CD4-positive, alpha-beta T cell treated with Interleukin-12 subunit alpha and Interleukin-12 subunit beta, for 1 hour (primary cell): ENCODE measurements at places on chromosomes 11 and 22.
A peak's percentile ranks its signal among the peaks of the same experiment; 100 is the strongest.

- DNase-seq = no peak
Measured at GRCh38 chr22:42074846-42075676, 1.0 kb downstream of the PHETA2 start.

- DNase-seq = no peak
Measured at GRCh38 chr11:27058456-27058855, 17.8 kb downstream of the BBOX1 start.

GRCh38 chr11:75524665-75525432, 892 bp downstream of the GDPD5 start:
- peak; percentile 37 for DNase-seq

DNA sequence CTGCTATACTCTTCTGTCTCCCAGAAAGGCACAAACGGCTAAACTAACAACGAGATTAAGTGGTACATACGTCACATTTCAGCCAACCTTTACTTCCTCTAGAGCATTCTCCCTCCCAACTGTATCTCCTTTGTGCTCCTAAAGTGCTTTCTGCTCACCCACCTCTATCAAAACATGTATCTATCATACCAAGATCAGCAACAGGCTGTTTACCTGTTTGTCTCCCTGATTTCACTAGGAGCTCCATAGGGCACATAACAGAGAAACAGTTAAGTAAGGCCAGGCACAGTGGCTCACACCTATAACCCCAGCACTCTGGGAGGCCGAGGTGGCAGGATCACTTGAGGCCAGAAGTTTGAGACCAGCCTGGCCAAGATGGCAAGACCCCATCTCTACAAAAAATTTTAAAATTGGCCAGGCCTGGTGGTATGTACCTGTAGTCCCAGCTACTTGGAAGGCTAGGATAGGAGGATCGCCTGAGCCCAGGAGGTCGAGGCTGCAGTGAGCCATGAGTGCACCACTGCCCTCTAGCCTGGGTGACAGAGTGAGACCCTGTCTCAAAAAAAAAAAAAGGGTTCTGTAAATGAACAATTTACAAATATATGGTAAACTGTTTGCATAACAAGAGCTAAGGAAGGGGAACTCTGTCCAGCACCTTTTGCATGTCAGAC, 2.8 kb downstream of the NDUFC2 start:
- DNase-seq = no peak

DNA sequence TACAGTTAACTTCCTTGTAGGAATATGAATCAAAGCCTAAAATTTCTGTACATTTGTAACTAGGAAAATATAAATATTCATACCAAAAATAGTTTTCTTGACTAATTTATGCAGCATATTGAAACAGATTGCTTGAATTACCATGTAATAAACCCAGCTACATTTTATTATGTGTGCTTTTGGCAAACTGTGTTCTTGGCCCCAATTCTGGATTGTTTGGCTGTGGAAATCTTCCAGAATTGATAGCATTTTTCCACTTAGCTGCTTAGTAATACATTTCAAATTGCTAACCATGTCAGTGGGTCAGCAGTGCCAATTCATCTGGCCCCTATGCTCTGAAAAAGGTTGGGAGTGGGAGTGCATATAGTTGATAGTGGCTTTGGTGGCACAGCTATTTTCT, 32.3 kb downstream of the PDHX start:
- DNase-seq = no peak

DNA sequence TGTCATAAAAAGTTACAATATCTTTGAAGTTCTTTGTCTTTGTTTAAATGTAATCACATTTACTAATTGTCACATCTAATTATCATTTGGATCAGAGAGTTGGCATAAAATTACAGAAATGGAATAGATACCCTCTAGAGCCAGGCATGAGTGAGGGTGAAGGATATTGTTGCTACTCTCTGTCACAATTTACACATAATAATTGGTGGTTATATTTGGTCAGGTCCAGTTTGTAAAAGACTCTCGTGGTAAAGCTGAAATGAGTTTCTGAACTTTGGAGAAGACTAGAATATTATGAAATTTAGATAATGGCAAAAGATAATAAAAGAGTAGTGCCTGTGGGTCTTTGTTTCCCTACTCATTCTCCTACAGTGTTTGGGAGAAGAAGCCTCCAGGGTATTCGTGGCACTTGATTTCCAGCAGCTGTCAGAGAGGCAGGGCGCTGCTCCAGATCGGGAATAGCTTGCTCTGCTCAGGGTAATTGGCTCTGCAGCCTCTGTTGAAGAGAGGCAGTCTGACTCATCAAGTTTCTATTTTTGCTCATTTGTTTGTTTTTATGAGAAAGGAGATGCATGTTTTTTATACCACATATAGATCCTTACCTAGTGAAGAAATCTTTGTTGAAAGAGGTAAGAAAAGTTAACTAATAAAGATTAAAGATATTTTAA, 349.9 kb downstream of the CNTN5 start:
- no peak for DNase-seq

DNA sequence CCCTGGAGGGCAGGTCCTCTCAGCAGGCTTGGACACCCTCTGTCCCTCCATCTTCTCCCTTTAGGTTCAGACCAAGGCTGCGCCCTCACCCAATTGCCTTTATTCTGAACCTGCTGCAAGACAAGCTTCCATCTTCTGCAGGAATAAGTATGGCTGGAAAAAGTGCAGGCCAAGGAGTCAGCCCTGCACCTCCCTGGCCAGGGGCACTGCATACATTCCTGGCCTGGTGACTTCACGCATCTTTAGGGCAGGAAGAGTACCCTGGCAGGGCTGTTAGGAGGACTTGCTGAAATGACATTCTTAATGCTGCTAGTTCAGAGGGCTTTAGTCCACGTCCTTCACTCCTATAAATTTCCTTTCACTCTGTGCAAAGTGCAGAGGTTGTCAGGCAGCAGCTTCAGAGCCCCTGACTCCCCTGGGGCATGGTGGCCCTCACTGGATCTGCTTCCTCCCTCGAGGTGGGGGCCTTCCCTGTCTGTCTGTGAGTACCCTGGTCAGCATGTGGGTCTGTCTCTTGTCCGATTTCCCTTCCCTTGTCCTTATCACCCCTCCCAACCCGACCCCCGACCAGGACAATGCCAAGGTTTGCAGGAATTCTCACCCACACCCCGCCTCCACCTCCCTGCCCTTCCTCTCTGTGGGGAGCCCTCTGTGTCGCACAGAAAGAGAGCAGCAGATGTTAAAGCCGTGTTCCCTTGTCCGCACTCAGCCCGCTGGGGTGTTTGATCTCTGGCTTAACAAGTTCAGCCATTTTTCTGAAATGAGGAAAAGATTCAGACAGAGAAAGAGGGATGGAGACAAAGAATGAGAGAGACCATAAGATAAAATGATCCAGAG, 124.5 kb upstream of the SYT13 start:
- no peak for DNase-seq

DNA sequence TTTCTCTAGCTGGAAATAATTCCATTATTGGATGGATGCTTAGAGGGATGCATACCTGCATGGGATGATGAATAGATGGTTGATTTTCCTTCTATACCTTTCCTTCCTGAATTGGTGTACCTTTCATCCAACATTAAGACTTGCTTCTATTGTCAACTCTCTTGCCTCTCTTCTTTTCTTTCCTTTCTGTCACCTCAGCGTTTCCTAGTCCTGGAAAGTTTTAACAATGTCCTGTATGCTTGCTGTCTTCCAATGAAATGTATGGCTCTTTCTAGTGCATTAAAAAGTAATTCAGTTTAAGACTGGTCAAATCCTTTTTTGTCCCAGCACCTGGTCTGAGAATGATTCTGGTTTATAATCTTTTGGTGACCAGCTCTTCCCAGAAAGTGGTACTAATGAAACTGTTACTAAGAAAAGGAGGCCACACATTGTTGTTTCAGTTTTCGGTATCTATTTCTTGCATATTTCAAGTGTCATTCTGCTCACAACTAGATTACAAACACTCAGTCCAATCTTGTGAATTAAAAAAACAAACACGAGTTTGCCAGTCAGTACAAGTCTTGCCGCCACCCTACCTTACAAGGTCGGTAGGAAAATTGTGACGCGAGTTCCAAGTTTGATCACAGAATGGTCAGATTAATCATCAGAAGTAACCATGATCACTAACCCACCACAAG, 8.0 kb downstream of the POU2AF1 start:
- DNase-seq = no peak

DNA sequence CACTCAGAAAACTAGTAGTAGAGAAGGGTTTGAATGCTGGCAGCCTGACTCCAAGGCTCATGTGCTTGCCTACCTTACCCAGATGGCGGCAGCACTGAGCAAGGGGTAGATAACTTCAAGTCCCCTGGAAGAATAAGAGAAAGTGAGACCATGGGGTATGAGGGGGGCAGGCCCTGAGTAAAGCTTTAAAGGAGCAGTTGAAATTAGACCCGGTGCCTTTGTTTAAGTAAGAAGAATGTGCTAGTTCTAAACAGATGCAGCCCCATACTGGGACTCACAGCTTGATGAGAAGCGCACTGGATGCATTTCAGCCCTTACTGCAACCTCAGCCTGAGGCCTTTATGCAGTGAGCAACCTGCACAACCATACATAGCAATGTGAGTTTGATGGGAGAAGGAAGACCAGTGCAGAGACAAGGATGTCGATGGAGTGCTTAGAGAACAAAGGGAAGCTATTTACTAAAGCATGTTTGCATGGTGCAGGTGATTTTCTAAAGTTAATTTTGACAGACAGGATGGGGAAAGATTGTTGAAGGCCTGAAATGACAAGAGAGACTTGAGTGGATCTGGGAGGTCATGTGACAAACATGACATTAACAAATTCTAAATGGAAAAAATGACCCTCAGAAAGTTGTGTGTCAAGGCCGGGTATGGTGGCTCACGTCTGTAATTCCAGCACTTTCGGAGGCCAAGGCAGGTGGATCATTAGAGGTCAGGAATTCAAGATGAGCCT, 27.1 kb upstream of the TMA7B start:
- peak; percentile 68 for DNase-seq

DNA sequence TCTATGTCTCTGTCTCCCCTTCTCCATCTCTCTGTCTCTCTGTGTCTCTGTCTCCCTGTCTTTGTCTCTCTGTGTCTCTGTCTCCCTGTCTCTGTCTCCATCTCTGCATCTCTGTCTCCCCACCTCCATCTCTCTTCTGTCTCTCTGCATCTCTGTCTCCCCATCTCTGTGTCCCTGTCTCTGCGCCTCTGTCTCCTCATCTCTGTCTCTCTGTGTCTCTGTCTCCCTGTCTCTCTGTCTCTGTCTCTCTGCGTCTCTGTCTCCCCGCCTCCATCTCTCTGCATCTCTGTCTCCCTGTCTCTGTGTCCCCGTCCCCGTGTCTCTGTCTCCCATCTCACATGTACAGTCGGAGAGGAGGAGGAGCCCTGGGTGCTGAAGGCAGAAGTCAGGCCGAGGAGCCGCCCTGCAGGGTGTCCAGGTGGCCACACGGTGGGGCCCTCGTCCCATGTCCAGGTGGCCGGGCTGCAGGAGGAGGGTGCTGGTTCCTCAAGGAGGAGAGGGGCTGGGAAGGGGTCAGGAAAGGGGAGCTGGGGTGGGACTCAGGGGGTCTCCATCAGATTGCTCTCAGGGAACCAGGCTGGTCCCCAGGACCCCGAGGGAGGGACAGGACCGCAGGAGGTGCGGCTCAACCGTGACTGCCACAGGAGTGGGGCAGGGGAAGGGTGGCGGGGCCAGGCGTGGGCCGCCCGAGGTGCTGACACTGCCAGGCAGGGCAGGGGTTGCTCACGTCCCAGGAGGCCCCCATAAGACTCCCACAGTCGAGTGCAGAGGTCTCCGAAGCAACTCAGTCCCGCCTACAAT, 25.6 kb upstream of the TH start:
- DNase-seq = peak; percentile 76

DNA sequence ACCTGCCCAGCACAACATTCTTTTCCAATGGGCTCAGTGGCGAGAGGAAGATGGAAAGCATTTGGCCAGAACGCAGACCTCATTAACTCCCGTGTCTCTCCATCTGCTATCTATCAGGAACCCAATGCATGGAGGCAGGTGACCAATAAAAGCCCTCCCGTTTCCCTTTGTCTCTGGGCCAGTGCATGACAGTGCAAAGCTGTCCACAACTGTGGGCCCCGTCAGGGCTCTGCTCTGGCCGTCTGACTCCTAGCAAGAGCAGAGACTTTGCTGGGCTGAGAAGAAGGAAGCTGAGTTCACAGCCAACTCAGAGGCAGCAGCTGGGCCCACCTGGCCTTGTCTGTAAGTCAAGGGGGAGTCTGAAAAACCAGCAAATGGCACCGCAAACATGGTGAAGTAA, 177.8 kb downstream of the TENM4 start:
- DNase-seq = no peak

- no peak for DNase-seq
Measured at GRCh38 chr11:1778141-1778911, 14.6 kb upstream of the CTSD start.

GRCh38 chr22:39098576-39098975, 1.5 kb downstream of the APOBEC3H start:
- DNase-seq = no peak

DNA sequence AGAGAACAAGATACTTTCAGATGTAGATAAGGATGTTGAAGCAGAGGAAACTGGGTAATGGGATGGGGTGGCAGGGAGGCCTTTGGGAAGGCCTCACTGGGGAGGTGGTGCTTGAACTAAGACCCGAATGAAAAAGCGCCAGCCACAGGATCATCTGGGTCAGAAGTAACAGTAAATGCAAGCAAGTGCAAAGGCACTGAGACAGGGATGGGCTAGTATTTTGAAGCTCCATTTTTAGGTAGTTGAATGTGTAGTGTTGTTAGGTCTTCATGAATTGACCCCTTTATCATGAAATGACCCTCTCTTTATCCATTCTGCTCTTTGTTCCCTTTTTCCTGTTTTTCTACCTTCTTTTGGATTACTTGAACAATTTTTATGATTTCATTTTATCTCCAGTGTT, 6.2 kb upstream of the PACS1 start:
- DNase-seq = no peak

DNA sequence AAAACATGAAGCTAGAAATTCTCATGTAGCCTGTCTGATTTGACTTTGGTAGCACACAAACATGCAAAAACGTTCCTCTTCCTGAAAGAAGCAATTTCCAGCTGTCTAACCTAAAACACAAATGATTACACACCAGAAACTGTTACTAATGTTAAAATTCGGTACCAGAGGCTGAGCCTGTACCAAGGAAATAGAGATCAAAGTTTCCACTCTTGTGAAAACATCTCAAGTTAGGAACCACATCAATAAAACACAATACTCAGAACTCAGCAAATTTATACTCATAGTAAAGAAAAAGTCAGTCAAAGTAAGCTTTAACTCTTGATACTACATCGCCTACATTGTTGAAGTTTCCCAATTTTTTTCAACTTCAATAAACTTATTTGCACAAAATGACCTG, 107.8 kb downstream of the FCHSD2 start:
- DNase-seq = peak; percentile 36

DNA sequence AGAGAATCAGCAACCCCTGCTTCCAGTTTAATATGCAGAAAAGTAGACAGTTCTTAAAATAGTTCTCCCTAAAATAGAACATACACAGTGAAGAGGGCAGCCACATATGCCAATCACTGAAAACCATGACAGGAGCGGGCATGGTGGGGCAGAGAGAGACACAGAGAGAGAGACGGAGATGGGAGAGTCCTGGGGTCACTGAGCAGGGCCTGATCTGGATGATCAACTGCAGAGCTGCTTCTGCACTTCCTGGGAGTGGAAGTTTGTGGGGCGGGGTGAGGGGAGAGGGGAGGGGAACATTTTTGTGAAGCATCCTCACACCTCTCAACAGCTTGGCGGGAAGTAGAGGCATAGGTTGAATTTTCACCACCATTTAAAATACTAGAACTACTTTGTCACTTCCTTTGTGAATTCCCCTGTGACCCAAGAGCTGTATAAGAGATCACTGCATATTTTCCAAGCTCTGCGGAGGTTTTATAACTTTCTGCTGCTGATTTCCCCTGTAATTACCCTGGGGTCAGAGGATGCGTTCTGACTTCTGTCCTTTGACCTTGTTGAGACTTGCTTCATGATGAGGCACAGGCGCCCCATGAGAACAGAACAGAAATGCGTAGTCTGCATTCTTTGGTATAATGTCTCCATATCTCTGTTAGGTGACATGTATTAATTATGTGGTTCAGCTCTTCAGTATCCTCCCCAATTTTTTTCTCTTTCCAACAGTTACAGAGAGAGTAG, 419.4 kb downstream of the BRD1 start:
- no peak for DNase-seq
